Inflammatory macrophage treated with lipopolysaccharide for 1 hour (primary cell): ENCODE measurements at places on chromosomes 5 and 9.
A peak's percentile ranks its signal among the peaks of the same experiment; 100 is the strongest.

GRCh38 chr5:142998316-142999020 is 228.3 kb downstream of the ARHGAP26 start:
- no peak for DNase-seq

- peak; percentile 59 for DNase-seq
These were observed 238.2 kb downstream of the NR3C1 start for GRCh38 chr5:143165049-143165880.

DNA sequence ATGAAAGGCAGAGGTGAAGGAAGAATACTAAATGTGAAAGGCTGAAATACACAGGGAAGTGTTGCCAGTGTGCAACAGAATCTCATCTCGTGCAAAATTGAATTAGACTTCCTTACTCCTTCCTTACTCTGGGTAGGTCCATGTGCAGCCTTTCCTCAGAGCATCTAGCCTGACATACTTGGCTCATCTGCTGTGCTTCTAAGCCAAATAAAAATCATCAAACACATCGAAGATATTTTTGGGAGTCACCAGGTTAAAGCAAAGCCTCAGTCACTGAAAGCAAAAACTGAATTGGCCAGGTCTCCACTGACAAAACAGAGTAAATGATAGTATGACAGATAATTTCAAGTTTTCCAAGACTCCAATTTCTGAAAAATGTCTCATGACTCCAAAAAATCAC is 19.3 kb downstream of the STARD4 start:
- DNase-seq: no peak

GRCh38 chr5:157719245-157719644 is 12.0 kb upstream of the THG1L start:
- DNase-seq: no peak

- no peak for DNase-seq
These were observed 54.1 kb downstream of the ARHGEF37 start for GRCh38 chr5:149635394-149635793.

GRCh38 chr5:50415912-50416311 is 25.2 kb downstream of the EMB start:
- no peak for DNase-seq

- DNase-seq: no peak
These were observed 1.4 kb upstream of the LARP1 start for GRCh38 chr5:154753792-154754191.

DNA sequence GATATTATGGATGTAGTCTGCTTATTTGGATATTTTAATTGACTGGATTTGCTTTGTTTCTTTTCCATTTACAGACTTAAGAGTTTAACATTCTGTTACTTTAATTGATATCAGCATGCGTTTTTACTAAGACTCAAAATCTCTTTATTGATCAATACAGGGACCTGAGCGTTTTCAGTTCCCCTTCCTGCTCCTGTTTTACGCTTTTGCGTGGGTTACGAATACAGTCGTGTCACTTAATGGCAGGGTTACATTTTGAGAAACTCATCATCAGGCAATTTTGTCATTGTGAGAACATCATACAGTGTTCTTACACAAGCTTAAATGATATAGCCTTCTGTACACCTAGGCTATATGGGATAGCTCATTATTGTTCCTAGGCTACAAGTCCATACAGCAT is 65.2 kb downstream of the PBX3 start:
- no peak for DNase-seq

- peak; percentile 87 for DNase-seq
These were observed 303.0 kb upstream of the PDE4D start for GRCh38 chr5:60196385-60197113.
